Activated T-helper 1 cell treated with Interleukin-2 at 50 U/mL for 16 hours (primary cell): ENCODE measurements at places on chromosomes 2 and 18.

DNA sequence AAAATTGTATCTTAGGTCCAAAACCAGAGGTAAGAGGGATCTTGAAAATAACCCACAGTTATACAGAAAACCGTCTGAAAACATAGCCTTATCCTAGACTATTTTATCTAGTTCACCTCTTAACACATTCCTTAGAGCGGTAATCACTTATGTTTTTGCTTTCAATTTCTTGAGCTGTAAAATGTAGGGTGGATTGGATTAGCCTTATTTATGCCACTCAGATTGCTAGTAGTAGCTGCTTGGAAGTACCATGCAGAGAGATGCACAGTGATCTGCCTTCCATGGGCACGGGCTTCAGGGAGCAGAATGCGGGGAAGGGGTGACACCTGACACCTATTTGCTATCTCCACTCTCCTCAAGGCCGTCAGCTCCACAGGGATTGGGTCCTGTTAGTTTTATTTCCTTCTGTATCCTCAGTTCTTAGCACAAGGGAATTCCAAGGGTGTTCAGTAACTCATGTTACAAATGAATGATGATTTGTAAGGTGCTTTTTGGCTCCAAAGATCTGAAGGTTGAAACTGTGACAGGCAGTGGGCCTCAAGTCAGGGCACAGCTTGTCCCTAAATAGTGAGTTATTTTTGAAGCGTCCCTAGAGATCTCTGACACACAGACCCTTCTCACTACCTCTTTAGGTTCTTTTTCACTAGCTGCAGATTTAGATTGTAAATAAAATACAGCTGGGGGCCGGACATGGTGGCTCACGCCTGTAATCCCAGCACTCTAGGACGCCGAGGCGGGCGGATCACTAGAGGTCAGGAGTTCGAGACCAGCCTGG, 64.0 kb upstream of the PMAIP1 start:
- no peak for DNase-seq

GRCh38 chr2:130369965-130370341, 14.1 kb downstream of the PTPN18 start:
- DNase-seq = no peak

DNA sequence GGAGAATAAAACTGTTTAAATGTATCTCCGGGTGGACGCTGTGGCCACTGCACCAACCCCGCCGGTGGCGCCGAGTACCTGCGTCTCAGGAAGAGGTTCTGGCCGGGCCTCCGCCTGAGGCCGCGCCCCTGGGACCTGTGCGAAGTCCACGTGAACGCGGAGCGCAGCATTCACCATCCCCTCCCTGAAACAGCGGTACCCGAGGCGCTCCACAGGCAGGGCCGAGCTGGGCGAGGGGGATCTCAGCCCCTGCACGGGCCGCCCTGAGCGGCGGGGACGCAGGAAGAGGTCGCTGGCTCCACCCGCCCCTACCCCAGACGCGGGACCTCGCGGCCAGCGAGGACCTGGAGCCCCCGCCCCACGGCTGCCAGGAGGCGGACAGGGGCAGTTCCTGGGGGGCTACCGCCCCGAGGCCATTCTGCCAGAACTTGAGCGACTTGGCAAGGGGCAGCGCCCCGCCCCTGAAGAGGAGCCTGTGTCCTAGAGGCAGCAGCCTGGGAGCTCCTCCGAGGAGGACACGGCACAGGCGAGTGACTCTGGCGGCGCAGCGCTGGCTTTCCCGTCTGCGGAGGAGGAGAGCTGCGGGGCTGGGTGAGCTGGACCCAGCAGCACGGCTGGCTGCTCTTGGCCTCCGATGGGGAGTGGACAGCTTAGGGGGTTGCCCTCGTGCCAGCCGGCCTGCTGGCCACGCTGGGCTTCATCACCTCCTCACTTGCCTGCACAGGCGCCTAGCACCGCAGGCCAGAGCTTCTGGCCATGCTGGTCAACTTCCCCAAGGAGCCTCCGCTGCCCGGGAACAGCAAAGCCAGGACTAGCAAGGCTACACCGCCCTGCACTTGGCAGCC, 9.7 kb upstream of the TEKT4 start:
- no peak for DNase-seq

GRCh38 chr2:233202531-233202944, 48.9 kb upstream of the ATG16L1 start:
- DNase-seq = no peak

DNA sequence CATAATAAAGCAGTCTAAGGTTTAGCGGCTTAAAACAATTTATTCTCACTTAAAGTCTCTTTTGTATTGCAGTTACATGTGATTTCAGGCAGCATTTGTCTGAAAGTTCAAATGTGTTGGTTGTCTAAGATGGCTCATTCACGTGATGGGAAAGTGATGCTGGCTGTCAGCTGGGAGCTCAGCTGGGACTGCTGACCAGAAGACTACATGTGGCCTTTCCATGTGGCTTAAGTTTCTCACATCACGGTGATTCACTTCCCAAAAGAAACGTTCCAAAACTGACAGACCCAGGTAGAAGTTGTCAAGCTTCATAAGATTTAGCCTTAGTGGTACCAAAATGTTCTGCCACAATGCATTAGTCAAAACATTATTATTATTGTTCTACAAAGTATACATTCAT, 76.9 kb downstream of the TMEM131 start:
- no peak for DNase-seq

DNA sequence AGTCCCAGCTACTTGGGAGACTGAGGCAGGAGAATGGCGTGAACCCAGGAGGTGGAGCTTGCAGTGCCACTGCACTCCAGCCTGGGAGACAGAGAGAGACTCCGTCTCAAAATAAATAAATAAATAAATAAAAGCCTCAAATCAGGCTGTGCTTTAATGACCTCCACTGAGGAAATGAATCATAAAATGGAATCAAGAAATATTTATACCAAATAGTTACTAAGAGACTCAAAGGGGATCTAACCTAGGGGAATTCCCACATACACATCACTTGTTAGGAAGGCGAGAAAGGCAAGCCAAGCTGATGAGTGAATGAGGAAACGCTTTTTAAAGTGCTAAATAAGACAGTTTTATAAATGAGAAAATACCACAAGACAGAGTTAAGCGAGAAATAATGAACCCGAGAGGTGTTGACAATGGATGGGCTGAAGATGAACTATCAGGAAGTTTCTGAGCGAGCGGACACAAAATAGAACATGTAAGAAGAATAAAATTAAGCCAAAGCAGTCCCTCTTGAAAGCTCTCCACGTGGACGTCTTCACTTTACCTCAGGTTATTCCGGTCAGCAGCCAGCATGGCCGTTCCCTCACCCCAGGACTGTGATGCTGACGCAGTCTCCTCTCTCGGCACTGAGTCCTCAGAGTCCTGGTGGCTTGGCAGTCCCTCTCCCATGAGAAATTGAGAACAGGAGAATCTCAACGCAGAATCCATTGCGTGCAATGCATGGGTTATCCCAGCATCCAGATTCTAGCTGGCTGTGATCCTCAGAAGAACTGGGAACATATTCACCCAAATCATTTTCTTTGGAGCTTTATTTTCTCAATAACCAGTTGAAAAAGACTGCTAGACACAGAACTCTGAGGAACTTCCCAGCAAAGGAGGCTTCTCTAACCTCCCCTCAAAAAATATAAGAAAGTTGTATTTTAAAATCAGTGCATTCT, 22.3 kb downstream of the PXDN start:
- no peak for DNase-seq

- DNase-seq = no peak
Observed at GRCh38 chr18:28176948-28177827, at the start of gene CDH2. TSS of gene CDH2 (minus strand) at chr18:28177130. CDS start at chr18:28177022, 108 bp downstream.

DNA sequence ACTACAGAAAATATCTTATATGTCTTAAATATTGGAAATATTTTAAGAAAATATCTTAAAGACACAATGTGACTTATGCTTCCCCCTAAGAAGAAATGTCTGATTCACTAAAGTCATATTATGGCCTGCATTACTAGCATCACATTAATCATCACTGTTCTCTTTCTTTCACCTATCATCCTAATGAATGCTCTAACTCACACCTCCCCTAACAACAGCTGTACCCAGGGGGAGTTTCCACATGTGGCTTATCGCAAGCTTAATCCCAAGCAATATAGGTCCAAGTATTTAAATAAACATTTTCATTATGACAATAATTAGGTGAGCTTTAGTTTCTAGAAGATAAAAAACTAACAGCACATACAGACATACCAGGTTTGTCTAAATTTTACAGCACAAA, 39.6 kb downstream of the REV1 start:
- DNase-seq = no peak

DNA sequence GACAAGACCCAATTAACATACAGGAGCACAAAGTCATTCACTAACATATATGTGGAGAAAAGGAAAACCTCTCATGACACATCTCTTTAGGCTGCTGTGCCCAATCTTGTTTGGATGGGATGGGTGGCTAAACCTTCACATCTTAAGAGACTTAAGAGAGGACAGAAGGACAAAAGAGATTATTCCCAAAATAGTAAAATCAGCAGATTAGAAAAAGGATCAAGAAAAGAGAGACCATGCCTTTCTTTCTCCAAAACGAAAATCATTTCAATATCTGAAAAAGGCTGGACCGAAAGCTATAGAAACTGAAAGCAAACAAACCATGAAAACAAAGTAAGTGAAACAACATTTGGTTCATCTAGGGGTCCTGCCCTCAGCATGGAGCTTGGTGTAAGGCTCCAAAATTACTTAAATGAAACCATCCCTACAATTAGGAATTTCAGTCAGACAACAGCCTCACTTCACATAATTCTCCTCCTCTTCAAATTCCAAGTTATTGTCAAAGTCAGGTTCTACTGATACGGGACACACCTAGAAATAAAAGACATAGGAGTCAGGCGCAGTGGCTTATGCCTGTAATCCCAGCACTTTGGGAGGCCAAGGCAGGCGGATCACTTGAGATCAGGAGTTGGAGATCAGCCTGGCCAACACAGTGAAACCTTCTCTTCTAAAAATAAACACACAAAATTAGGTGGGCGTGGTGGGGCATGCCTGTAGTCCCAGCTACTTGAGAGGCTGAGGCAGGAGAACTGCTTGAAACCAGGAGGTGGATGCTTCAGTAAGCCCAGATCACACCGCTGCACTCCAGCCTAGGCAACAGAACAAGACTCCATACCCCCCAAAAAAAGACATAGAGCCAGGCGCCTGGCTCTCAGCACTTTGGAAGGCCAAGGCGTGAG, 5.2 kb downstream of the STARD7 start:
- DNase-seq = no peak

DNA sequence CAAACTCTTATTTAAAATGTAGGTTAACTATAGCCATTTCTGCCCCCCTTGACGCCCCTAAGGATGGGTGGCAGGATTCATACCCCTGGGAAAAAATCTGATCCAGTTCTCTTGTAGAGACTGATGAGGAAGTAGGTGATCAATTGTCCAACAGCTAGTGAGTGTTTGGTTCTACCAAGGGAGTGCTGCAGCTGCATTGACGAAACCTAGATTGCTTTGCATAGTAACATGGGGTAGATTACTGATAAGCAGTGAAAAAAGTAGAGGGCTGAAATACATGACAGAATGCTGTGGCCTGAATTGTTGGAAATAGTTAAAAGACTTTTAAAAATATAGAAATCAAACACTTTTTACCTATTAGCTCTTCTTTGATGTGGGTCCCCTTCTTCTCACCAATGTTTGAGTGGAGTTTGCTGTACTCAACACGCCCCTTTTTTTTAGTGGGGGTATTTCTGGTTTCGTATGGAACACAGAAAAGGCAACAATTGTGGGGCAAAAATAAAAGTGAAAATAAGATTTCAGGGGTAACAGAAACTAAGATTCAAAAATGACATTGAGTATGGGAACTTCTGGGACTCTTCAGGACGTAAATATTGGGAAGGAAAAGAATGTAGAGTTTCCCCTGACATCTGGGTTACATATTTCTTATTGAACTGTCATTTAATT, 66.2 kb downstream of the MAIP1 start:
- no peak for DNase-seq

GRCh38 chr2:20611077-20611843, 39.6 kb downstream of the HS1BP3 start:
- no peak for DNase-seq

GRCh38 chr2:217279556-217279955, 419.7 kb upstream of the TNP1 start:
- DNase-seq = no peak

DNA sequence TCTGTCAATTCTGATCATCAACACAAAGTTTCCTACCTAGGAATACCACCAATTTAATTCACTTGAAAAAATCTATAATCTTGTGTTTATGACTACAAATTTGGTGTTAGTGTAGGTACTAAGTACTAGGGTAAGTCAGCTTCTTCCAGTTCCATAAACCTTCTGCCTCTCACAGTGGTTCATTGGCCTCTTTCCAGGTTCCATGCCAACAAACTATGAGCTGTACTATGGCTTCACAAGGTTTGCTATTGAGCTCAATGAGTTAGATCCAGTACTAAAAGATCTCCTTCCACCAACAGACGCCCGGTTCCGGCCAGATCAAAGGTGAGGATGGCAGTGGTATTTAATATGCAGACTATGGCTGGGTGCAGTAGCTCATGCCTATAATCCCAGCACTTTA, 58.8 kb downstream of the PRKRA start:
- DNase-seq = no peak

GRCh38 chr2:167157523-167157922, 269.2 kb downstream of the XIRP2 start:
- DNase-seq = no peak

DNA sequence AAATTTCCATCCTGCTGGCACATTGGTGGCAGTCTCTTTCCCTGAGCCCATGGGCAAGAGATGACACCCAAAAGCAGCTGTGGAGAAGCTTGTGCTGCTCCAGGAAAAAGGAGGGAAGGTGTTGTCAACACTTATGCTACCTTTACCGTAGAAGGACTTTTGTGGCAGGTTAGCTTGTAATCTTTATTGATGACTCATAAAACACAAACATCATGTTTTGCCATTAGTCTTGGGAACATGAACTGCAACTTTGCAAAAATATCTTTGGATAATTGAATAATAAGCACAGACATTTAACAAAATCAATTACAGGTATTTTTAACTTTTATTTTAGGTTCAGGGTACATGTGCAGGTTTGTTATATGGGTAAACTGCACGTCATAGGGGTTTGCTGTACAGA, 33.4 kb downstream of the DRC1 start:
- no peak for DNase-seq

- no peak for DNase-seq
Observed at GRCh38 chr2:176078541-176079284, 5.0 kb downstream of the EVX2 start.

DNA sequence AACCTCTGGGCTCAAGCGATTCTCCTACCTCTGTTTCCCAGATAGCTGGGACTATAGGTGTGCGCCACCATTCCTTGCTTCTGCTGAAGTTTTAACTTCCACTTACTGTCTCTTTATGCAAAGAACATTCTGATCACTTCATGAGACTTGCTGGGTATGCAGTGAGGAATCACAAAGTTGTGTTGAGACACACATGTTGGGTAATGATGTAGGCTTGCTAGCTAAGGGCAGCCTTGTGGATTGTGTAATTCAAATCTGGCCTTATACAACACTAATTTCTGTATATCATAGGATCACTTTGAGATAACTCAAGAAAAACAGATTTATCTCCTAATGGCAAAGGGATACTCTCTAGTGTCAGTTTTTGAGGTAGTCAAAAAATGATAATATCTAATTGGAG, 24.2 kb downstream of the XRCC5 start:
- no peak for DNase-seq

- no peak for DNase-seq
Observed at GRCh38 chr2:24626131-24626530, 135.1 kb downstream of the NCOA1 start.

- DNase-seq = no peak
Observed at GRCh38 chr2:239684271-239684810, 283.5 kb upstream of the HDAC4 start.

GRCh38 chr18:48919547-48919946, 31.2 kb downstream of the SMAD7 start:
- DNase-seq = no peak

- no peak for DNase-seq
Observed at GRCh38 chr2:88451811-88452564, 505 bp downstream of the FOXI3 start.
